NCI-H524 (cell line): ENCODE measurements at places on chromosomes 2 and 18.
A peak's percentile ranks its signal among the peaks of the same experiment; 100 is the strongest.

GRCh38 chr18:31302991-31303390, 15.0 kb upstream of the DSG1 start:
- DNase-seq: no peak

DNA sequence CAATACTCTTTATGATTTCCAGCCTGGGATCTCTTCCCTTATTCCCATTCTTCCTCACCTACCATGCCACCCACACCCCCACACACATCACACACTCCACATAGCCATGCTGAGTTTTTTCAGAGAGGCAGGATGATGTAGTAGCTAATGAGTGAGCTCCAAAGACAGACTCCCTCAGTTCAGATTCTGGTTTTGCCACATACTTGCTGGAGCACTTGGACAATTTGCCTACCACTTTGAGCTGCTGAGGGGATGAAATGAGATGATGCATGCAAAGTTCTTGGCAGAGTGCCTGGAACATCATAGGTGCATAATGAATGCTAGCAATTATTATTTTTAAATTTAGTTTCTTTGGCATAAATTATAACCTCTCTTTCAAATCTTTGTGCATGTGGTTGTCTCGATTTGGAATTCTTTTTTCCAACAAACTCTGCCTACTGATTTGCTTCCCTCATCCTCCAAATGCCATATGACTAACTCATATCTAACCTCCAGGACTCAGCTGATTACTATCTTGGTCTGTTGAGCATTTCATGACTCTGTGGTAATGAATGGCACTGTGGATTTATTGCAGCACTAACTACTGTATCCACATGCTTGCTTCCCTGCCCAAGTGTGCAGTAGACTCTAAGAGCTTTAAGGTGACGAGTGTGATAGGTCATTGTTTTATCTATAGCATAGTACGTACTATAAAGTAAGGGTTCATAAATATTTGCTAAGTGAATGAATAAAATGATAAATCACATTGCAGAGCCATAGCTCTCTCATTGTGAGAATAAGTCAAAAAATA, 99.1 kb downstream of the TACR1 start:
- DNase-seq: no peak

DNA sequence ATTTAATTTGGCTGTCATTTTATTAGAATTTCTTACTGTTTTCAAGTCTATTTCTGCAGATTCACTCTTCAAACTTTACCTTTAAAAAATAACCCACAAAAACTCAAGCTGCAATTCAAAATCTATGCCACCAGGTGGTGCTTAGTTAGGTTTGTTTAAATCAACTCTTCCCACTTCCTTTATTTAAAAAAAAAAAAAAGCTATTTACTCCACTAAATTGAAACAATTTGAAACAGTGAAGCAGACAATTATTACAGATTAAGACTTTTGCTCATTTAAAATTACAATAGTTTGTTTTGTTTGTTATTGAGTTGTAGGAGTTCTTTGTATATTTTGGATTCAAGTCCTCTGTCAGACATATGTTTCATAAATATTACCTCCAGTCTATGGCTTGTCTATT, 300.0 kb downstream of the PDE11A start:
- DNase-seq: peak; percentile 30

GRCh38 chr18:616380-616995, 19.7 kb downstream of the CLUL1 start:
- peak; percentile 42 for DNase-seq

DNA sequence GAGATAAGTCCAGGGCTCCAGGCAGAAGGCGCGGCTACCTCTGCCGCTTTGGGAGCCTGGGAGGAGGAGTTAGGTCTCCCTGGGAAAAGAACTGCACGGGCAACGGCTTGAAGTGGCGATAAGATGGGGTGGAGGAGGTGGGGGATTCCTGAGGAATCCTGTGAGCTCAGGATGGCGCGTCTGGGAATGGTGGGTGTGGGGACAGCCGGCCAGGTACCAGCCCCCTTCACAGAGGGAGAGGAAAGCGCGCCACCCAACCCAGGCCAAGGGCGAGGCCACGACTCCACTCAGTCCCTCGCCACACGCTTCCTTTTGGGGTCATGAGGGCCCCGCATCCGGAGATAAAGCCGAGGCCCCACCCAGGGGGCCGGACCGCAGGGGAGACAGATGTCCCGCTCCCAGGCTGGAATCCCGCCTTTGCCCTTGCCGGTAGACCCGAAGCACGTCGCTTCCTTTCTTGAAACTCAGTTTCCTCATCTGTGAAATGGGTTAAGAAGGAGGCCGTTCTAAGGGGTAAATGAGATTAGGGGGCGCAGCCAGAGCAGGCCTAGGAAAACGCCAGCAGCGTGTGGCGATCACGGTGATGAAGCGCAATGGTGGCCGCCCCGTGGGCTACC, 1.7 kb upstream of the CTDSP1 start:
- DNase-seq: peak; percentile 26

DNA sequence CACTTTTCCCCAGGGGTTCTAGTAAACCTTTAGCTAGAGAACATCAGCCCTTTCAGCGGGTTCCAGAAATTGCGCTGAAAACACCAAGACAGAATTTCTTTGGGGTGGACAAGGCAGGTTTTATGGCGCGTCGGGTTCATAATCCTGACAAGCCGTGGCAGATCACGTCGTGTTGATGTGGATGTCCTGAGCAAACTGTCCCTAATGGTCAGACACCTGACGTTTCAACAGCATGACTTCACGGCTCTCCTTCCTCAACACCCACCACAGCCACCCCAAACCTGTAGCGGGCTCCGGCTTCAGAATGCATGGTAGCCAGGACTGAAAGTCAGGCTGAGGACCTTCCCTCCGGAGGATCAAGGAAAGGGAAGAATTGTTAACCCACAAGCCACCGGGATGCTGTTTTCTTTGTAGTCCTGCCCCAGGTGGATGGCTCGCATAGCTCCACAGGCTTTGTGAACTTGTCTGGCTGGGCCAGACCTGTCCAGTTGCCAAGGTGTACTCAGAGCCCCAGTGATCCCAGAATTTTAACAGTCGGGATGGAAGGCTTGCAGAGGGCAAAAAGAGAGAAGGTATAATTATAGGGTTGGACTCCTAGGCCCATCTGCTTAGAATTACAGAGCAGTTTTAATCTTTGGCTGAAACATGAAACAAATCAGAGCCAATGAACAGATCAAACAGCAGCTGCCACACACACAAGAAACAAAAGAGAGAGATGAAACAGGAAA, 1.5 kb downstream of the APCDD1 start:
- DNase-seq: peak; percentile 61

GRCh38 chr2:210577263-210578071, 21.1 kb downstream of the CPS1 start:
- no peak for DNase-seq

DNA sequence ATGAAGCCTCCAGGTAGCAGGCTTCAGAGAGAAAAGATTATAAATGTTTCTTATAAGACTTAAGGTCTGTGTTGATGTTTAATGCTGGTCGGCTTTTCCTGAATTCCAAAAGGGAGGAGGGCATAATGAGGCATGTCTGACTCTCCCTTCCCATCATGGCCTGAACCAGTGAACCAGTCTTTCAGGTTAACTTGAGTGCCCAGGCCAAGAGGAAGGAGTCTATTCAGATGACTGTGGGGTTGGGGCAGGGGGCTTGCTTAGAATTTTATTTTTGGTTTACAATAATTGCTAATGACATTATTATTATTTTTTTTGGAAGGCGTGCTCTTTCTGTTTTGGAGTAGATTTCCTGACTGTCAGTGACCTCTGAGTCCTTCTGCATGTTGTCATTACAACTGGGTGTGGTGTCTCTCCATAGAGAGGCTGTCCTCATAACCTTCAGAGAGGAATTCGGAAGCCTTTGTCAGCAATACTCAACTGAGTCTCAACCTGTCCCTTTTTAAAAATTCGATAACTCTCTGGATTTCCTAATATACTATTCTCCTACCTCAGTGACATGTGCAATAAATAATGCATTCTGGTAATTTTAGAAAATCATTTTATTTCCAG, 275.1 kb upstream of the CXCR4 start:
- no peak for DNase-seq

DNA sequence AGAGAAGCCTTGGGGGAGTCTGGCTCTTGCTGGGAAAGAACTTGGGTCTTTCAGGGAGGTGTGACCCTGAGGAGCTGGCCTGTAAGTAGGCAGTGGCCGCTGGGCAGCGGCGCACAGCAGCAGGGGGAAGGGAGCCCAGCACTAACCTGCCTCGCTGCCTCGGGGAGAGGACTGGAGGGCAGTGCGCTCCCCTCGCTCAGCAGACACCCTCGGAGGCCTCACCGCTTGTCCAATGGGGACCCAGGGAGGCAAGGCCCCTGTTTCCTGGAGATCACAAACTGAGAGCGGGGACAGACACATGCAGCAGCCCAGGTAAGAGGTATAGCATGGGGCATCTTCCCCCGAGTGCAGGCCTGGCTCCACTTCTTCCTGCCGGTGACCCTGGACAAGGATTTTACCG, 3.3 kb downstream of the DNMT3A start:
- DNase-seq: no peak

DNA sequence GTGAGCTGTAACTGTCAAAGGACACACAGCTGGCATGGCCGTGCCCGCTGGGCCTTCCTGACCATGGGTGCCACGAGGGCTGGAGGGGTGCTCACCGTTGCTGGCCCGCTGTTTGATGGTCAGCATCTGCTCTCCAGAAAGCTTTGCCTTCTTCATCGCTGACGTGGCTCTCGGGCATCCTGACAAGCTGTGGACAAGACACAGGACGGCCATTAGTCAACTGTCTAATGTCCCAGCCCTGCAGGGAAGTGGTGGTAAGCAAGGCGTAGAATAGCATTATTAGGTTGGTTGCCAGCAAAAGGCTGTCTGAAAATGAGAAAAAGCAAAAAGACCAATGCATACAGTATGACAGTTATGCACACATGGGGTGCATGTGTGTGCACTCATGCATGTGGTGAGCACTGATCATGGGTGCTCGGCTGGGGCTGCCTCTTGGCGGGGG, 64.7 kb upstream of the PXDN start:
- DNase-seq: no peak
